ENCODE measurements at places on chromosomes 3 and 15. TPM values are rescaled to one million over a fixed set of nuclear protein-coding genes. Genes with fewer than 3 reads are reported as not detected.
A peak's percentile ranks its signal among the peaks of the same experiment; 100 is the strongest.

CPLX3 gene
- total RNA-seq, result not detected

GRCh38 chr3:168095611-168096209 is at the start of gene GOLIM4:
Gene GOLIM4, minus strand, starts transcription at chr3:168095924. Its CDS starts 639 bp downstream, at chr3:168095285.
- peaks cover 47% of the 10 kb centered on the region for H3K4me1 ChIP-seq
- no peaks in the 10 kb centered on the region for H3K27me3 ChIP-seq
- H3K4me3 ChIP-seq, result peak within 1 kb of the TSS; percentile 81
- H3K27ac ChIP-seq, result peak within 1 kb of the TSS; percentile 85

- peaks cover 4% of the 10 kb centered on the region for H3K36me3 ChIP-seq
- H3K27ac ChIP-seq, result no peak overlapping the region
- H3K4me1 ChIP-seq, result peaks cover 3% of the 10 kb centered on the region
- H3K27me3 ChIP-seq, result no peaks in the 10 kb centered on the region
- H3K4me3 ChIP-seq, result no peak overlapping the region
Measured at GRCh38 chr3:142009029-142009428, 132.6 kb downstream of the ATP1B3 start.

DNA sequence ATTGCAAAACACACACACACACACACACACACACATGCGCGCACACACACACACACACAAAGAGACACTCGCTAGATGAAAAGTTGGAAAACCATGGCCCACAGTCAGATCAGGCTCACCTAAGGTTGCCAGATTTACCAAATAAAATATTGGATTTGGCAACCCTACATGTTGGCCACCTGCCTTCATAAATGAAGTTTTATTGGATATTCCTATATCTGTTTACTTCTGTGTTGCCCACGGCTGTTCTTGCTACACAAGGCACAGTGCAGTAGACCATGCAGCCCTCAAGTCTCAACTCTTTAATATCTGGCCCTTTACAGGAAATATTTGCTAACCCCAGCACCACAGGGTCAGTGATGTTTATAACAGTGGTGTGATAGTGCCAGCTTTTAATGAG is 445.0 kb upstream of the PROK2 start:
- H3K36me3 ChIP-seq, result no peaks in the 10 kb centered on the region
- no peak overlapping the region for H3K4me3 ChIP-seq
- DNase-seq, result no peak
- H3K27ac ChIP-seq, result no peak overlapping the region
- peaks cover 26% of the 10 kb centered on the region for H3K4me1 ChIP-seq
- H3K27me3 ChIP-seq, result no peaks in the 10 kb centered on the region

DNA sequence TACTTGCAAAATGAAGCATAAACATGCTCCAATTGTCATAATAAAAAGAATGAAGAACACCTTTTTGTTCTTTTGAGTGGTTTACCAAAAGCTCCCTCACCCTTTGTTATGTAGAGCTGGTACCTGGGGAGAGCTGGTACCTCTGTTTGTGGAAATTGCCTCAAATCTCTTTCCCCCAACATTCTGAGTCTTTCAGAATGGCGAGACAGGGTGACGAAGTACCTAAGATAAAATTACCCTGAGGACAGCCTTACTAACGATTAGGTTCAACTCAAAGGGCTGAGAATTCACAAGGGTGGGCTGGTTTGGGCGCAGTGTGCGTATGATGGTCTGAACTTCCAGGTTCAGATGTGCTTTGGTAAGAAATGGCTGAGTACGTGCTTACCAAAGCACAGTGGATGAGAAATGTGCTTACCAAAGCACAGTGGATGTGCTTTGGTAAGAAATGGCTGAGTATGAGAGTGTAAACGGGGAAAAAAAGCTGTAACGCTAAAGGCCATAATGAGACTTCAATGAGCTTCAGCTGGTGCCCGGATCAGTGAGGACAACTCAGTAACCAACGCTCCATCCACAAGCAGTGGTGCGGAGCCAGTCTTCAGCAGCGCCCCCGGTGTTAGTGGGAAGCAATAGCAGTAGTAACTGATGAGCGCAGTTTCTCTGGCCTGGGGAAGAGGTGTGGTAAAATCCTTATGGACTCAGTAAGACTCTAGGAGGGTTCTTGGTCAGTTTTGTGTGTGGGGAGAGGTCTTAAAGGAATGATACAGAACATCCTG is 72.3 kb upstream of the LRIG1 start:
- H3K4me1 ChIP-seq, result no peaks in the 10 kb centered on the region
- no peak overlapping the region for H3K27ac ChIP-seq
- no peaks in the 10 kb centered on the region for H3K36me3 ChIP-seq
- no peak overlapping the region for H3K4me3 ChIP-seq
- H3K27me3 ChIP-seq, result no peaks in the 10 kb centered on the region

Data from suprapubic skin (tissue), 4 donors.